ENCODE measurements at places on chromosomes 3 and 15.

GRCh38 chr3:118480101-118480860 is 554.4 kb downstream of the IGSF11 start:
- DNase-seq, result no peak

- DNase-seq, result no peak
These were observed 18.6 kb downstream of the MAGEF1 start for GRCh38 chr3:184693011-184693975.

- DNase-seq, result no peak
These were observed 11.4 kb downstream of the SQOR start for GRCh38 chr15:45646220-45646619.

GRCh38 chr3:73759297-73759711 is 134.6 kb upstream of the PDZRN3 start:
- no peak for DNase-seq

DNA sequence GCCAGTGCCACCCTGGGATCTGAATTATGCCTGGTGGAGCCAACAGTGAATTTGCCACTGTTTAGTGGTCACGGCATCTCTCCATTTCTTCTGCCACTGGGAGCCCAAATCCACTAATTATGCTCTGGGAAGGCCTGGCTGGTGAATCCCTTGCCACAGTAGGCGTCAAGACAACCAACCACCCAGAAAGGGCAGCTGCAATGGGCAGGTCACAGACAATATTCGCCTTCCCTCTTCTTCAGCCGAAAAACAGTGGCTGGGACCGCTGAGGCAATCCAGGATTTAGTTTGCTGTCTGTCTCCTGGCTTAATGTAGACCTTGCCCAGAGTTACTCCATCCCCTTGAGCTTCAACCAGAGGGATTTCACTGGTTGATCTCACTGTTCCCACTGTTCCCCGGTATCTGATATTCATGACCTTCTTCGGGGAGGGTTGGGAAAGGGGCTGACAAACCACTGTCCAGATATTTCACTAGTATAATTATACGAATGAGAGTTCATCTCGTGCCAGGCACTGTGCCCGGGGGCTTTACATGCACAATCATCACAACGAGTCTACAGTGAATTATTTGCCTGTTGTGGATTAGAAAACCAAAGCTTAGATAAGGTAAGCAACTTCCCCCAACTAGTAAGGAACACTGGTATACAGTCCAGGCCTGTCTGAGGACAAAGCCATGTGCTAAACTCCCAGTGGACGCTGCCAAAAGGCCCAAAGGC is 49.9 kb upstream of the RAB6B start:
- no peak for DNase-seq

DNA sequence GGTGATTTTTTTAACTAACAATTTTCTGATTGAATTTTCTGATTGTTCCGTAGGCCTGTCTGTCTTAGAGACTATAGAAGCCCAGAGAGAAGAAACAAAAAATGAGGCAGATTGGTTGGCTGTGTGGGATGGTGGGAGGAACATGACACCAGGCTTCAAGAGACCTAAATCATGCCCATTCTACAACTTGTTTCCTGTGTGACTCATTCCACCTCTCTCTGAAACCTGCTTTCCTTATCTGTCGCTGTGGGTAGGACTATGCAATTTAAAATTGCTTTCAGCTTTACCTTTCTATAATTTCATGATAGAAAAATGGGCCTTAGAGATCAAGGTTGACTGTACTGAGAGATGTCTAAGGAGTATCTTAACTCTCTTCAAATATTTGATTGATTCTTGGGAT is 44.5 kb downstream of the OXNAD1 start:
- DNase-seq, result no peak

GRCh38 chr15:99275525-99276128 is 24.3 kb downstream of the LRRC28 start:
- no peak for DNase-seq

GRCh38 chr3:127593178-127593577 is 2.6 kb upstream of the TPRA1 start:
- DNase-seq, result no peak

- no peak for DNase-seq
These were observed 177.5 kb downstream of the OXSM start for GRCh38 chr3:25967385-25967784.

GRCh38 chr15:24916305-24917009 is 38.3 kb upstream of the SNRPN start:
- no peak for DNase-seq

DNA sequence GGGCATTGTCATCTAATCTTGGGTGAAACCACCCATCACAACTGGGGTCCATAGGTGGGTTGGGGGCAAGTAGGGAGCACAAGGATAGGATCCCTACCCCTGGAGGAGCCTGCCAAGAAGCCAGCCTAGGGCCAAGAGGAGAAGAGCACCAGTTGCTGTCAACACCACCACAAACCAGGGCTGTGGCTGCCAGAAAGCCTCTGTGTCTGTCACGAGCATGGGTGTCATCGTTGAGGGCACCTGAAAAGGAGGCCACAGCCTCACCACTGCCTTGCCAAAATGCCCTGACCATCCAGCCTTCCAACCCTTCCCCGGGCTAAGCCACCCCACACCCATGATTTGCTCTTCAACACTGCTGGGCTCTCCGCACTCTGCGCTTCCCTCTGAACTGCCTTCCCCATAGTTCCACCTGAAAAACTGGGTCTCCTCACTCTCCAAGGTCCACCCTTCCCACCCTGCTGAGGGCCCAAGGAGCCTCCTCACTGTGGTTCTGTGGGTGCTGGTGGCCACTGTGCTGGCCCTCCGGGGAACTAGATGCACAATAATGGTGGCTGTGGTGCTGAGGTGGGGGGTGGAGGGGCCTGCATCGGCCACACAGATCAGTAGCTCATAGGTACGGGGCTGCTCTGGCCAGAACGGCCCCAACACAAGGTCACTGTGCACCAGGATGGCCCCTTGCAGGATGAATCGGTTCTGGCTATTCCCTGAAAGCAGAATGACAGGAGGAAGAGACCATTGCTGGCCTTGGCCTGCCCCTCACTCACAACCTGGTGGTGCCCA is 6.2 kb upstream of the IP6K1 start:
- no peak for DNase-seq

- no peak for DNase-seq
These were observed 40.5 kb upstream of the FBXL22 start for GRCh38 chr15:63556736-63557135.

GRCh38 chr3:177610686-177611633 is 413.7 kb upstream of the TBL1XR1 start:
- no peak for DNase-seq

DNA sequence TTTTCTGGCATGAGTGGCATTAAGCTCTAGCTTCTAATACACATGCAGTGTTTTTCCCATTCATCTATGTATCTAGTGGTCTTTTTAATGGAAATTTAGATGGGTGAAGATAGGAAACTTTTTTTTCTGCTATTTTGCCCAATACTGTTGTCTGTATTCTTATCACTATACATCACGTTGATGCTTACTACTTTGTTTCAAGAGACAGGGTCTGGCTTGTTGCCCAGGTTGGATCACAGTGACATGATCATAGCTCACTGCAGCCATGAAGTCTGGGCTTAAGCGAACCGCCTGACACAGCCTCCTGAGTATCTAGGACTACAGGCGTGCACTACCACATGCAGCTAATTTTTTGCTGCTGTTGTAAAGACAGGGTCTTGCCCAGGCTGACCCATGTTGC is 84.6 kb downstream of the PEAK1 start:
- DNase-seq, result no peak

DNA sequence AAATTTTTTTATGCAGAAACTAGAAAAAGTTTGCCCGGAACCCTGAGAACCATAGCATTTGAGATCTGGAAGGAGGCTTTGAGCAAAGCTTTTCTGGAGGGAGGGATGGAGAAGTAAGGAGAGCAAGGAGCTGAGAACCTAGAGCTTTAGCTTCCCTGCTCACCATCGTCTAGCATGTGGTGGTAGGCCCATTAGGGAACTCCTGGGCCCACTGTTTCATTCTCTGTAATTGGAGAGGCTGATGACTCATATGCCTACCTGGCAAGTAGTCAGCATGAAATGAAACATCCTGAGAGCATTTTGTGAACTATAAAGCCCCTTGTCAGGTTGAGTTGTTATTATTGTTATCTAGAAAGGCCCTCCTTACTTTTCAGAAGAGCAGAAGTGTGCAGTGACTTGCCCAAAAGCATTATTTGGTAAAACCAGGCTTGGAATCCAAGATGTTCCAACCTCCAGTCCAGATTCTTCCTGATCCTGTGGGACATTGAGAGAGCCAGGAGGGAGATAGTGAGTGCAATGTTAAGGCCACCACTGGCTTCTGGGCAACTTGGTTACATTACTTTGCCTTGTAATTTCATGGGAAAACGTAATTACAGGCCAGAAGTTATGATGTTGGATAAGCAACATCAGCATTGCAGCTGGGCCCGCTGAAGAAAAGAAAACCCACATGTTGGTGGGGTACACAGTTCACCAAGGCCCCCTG is 104.5 kb upstream of the BFSP2 start:
- no peak for DNase-seq

DNA sequence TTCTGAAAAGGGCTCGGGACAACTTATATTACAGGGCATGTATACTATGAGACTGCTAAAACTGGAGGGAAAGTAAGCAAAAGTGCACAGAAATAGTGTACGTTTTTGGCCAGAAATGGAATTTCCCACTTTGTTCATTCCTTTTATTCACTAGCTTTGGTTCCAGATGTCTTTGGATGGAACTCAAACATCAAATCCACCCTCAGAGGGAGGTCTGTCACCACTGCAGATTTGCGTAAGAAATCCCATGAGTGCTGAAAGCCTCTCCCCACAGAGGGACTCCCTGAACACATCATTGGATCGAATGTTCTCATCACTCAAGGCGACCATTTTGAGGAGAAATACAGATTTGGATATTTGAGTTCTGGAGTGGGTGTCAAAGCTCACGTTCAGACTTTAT is 71.6 kb downstream of the FEM1B start:
- no peak for DNase-seq

GRCh38 chr3:114756506-114757279 is 390.4 kb downstream of the ZBTB20 start:
- DNase-seq, result no peak

- DNase-seq, result no peak
These were observed 490.5 kb upstream of the NR2F2 start for GRCh38 chr15:95840004-95840403.
